GM12865 (cell line): ENCODE measurements at places on chromosomes 5 and 9.

- DNase-seq: no peak
Measured at GRCh38 chr5:38187532-38187931, 70.8 kb upstream of the EGFLAM start.

GRCh38 chr9:9846557-9846956, 766.2 kb downstream of the PTPRD start:
- DNase-seq: peak; percentile 28

DNA sequence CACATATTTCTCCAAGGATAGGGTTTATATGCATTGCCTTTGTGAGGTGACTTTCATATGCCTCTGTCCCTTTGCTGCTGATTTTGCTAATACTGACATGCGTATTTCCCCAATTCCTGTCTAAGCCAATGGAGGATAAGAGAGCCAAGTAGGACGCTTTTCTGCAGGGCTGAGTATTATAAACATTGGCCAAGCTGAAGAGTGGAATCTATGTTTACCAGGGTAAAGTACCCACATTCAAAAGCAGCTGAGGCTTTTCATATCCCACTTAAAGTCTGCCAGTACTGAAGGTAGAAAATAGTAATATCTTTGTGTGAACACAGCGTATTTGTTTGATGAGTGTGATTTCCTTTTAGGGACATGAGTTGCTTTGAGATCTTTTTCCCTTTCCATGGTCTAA, 128.8 kb upstream of the GPR151 start:
- no peak for DNase-seq

DNA sequence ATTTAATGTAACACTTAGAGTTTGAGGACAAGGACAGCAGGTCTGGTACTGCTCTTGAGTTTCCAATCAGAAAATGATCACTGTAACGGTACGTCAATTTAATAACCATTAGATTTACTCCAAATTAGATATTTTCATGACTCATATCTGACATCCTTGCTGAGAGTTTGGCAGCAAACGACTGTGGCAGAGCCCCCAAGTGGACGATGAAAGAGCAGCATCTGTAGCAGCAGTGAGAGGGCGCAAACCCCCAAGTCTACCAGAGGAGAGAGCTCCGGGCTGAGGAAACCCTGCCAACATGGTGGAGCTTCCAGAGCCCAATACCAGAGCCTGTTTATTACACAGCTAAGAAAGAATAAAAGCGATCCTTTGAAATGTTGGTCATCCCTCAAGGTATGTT, 73.2 kb upstream of the EPB41L4A start:
- peak; percentile 77 for DNase-seq

GRCh38 chr9:2686911-2687310, 30.4 kb upstream of the KCNV2 start:
- no peak for DNase-seq

DNA sequence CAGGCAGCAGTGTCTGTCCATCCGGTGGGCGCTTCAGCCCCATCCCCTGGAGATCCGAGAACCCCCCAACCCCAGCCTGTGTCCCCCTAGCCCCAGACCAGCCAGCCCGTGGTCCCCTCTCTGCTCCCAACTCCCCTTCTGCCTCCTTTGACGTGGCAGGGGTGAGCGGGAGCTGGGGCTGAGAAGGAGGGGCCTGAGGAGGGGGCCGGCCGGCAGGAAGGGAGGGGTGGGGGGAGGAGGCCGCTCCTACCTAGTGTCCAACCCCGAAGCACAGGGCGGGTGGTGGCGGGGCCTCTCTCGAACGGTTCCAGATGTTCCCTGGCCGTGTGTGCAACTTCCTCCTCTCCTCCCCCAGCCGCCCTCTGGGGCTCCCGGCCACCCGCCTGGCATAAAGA, 31.0 kb downstream of the GOLGA2 start:
- DNase-seq: no peak

GRCh38 chr5:58545912-58546311, 37.0 kb upstream of the RAB3C start:
- peak; percentile 3 for DNase-seq

DNA sequence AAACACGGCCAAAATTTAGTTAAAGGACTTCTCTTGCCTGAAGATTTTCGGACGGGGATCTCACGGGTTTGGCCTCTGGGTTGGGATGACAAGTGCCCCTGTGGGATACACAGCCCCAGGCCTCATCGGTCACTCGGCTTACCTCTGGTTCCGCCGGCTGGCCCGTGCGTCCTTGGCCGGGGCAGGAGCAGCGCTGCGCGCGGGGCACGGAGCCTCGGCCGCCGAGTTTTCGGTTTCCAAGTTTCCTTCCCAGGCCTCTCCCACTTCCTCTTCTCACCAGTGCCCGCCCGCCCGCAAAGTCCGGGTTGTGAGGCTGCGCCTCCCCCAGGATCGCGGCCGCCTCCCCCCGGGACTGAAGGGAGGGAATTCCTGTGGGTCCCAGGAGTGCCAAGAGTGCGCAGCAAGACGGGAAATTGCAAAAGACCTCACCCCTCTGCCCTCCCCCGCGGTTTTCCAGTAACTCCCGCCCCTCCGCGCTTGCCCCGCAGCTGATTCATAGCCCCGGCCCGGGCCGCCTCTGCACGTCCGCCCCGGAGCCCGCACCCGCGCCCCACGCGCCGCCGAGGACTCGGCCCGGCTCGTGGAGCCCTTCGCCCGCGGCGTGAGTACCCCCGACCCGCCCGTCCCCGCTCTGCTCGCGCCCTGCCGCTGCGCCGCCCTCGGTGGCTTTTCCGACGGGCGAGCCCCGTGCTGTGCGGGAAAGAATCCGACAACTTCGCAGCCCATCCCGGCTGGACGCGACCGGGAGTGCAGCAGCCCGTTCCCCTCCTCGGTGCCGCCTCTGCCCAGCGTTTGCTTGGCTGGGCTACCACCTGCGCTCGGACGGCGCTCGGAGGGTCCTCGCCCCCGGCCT, at the start of gene OSMR:
OSMR (plus strand) TSS at position 487 of the 853 bp plus-strand sequence. CDS start 23,033 bp downstream, outside the sequence.
- DNase-seq: no peak
